ENCODE measurements at places on chromosomes 7 and 10.

DNA sequence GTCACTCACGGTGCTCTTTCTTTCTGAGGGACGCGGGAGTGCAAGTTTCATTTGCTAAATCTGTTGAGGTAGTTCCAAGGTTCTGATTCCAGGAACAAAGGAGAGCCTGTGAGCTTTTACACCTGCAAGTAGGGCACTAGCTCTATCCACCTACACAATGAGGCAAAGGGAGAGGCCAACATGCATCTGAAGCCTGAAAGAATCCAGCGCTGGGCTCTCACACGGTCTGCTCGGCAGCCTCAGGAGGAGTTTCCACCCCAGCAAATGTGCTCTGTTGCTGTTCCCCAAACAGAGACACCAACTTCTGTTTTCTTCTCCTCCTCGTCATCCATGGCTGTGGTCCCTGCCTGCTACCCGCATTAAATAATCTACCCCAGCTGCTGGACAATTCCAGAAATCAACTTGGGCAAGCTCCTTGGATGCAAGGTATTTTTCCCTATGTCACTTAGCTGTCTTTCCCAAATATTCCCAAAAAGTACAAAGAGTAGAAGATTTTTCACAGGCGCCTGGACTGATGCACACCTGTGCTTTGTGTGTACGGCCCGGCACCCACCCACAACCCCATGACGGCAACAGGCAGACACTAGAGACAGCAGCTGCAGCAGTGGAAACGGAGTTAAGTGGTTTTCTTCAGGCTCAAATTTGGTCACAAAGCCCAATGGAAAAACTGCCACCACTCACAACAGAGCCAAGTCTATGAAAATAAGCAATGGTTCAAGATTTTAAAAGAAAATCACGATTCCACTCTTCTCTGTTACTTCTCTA, 176.8 kb downstream of the ZMYND11 start:
- no peak overlapping the region for H3K4me3 ChIP-seq
- H3K4me1 ChIP-seq, result peaks cover 15% of the 10 kb centered on the region
- H3K36me3 ChIP-seq, result no peaks in the 10 kb centered on the region
- no peak overlapping the region for H3K27ac ChIP-seq
- H3K27me3 ChIP-seq, result no peaks in the 10 kb centered on the region

- H3K27me3 ChIP-seq, result peaks cover 45% of the 10 kb centered on the region
- no peaks in the 10 kb centered on the region for H3K36me3 ChIP-seq
- peaks cover 11% of the 10 kb centered on the region for H3K4me1 ChIP-seq
- no peak for DNase-seq
- H3K27ac ChIP-seq, result no peak overlapping the region
Observed at GRCh38 chr7:116674508-116675173, 2.6 kb downstream of the MET start.

- no peaks in the 10 kb centered on the region for H3K27me3 ChIP-seq
- H3K4me1 ChIP-seq, result no peaks in the 10 kb centered on the region
- DNase-seq, result no peak
Observed at GRCh38 chr7:66602159-66602558, 26.5 kb upstream of the KCTD7 start.

- no peak overlapping the region for H3K27ac ChIP-seq
- no peaks in the 10 kb centered on the region for H3K4me1 ChIP-seq
- no peak for DNase-seq
- H3K36me3 ChIP-seq, result no peaks in the 10 kb centered on the region
Observed at GRCh38 chr7:90025771-90026170, 128.5 kb upstream of the STEAP1 start.

DNA sequence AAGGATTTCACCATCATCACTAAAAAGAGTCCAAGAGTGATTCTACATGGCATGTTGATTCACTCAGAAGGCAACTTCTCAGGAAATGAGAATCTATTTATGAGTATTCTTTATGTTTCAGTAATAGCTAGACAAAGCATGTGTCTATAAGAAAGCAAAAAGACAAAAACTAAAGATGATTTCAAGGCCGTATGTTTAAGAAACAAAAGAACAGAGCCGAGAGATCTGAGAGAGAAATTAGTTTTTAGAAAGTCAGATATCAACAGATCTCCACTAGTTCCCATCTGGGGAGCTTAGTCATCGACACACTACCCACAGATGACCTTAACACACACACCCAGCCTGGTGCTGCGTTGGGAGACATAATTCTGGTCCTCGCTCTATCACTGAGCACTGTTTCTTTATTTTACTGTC, 21.0 kb downstream of the PIP4K2A start:
- DNase-seq, result peak; percentile 51
- H3K4me1 ChIP-seq, result peaks cover 91% of the 10 kb centered on the region
- H3K4me3 ChIP-seq, result peak overlapping the region; percentile 46
- peak overlapping the region; percentile 97 for H3K27ac ChIP-seq
- H3K27me3 ChIP-seq, result no peaks in the 10 kb centered on the region
- peaks cover 14% of the 10 kb centered on the region for H3K36me3 ChIP-seq
